ENCODE measurements at places on chromosomes 6 and 20. TPM values are rescaled to one million over a fixed set of nuclear protein-coding genes. Genes with fewer than 3 reads are reported as not detected.

PTK6 gene
- total RNA-seq: not detected

UBE2C gene
- total RNA-seq: 10.4 TPM

DACT2 gene
- total RNA-seq: 2.6 TPM

TULP1 gene
- 0.52 TPM for total RNA-seq

GNMT gene
- total RNA-seq: not detected

DNAJC5 gene
- 30.3 TPM for total RNA-seq

GLO1 gene
- total RNA-seq: 95.0 TPM

REM1 gene
- total RNA-seq: 4.7 TPM
